Mesendoderm (in vitro differentiated cells): ENCODE measurements at places on chromosomes 7 and 10.

DNA sequence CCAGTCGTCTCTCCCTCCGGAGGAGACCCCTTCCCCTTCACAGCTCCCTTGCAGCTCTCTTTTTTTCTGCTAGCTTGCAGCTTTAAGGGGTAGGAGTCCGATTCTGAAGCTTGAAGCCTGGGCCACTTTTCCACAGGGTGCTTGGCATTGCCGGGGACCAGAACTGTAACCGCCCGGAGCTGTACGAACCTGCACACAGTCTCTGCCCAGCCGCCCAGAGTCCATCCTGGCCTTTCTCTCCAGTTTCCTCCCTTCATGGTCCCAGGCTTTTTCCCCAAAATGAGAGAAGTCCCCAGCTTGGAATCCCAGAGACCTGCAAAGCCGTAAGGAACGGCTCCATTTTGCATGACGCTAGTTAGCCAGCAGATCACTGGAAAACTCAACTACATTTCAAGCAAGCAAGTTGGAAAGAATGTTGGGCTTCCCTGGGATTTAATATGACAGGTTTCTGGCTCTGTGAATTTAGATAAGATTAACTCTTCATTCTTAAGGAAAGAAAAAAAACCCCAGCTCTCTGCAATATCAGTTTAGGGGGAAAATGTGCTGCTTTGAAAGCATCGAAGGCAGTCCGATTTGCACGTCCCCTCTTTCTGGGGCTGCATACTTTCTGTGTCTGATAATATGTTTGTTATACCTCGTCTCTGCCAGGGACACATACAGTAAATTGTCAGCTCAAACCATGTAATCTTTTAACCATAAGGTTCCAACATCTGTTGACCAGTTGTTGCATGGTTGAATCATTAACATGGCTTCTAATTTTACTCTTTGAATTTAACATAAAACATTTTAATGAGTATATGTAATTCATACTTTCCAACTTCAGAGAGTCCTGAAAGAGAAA, 190.0 kb upstream of the LYZL2 start:
- no peak for DNase-seq

DNA sequence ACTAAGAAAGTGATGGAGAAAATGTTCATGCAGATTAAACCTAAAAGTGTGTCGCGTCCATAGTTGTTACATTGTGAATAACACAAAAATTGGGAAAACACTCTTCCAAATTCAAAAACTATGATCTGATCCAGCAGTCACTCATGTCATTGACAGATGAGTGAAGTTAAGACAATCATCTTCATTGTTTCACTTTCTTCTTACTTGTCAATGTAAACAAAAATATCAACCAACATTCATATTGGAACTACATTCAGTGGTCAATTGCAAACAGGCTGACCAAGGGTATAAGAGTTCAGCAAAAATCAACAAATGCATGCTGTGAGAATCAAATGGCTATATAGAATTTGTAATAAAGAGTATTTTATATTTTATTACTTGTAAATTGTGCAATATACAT, 1.8 kb downstream of the FRMPD2 start:
- no peak for DNase-seq

DNA sequence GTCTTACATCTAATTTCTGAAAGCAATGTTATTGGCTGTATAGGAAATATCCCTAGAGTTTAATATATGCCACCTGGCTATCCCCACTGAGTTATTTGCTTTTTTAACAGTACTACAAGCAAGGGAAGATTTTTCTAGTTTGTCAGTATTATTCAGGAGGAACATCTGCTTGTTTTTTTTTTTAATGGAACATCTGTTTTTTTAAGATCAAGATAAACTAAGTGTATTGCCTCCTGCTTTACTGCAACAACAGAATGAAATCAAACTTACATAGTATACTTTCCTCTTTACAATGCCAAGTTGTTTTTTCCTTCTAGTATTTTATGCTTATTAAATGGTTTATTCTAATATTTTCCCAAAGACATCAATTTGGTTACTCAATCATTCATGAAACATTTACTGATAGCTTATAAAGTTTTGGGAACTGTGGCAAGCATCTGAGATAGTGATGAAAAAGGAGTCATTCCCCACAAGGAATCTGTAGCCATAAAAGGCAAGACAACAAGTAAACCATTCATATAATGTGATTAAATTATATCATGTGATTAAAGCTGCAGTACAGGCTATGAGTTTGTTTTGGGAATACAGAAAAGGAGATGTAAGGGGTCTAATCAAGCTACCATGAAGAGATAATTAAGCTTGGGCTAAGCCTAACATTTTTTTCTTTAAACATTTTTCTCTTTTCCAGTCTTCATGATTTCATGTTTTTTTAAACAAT, 17.4 kb downstream of the MTPN start:
- DNase-seq = no peak

GRCh38 chr7:21013765-21014539, 227.3 kb upstream of the SP8 start:
- DNase-seq = no peak

DNA sequence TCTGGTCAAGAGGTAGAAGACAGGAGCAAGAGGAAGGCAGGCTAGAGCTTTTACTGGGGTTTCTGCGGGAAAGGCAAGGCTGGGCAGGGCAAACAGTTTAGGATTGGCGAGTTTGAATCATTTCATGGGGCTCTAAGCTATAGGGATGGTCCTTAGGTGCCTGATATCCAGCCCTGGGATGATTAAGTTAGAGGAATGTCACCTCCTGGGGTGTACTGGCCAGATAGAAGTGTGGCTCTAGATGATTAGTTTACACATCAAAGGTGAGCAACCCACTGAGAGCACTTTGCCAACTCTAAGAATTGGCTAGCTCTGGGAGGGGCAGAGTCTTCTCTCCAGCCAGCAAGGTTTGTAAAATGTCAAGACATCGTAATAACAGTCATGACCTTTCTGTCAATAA, 52.4 kb downstream of the ZNF365 start:
- DNase-seq = peak; percentile 74

DNA sequence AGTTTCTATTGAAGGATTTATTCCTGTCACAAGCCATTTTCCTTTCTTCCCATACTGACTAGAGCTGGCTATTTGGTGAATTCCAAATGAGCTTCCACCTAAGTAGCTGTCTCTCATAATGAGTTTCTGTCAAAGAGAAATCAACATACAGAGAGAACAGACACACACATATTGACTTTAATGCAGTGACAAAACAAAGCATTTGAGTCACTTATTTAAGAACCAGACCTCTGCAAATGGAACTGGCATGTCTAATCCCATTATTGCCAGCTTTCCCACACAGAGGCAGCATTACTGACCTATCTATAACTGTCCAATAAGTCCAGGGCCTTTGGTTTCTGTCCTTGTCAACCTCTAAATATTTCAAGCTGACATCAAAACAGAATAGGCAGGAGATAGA, 179.3 kb upstream of the CSTF2T start:
- DNase-seq = no peak

- DNase-seq = no peak
Observed at GRCh38 chr7:153087498-153087897, 327.9 kb downstream of the ACTR3B start.

DNA sequence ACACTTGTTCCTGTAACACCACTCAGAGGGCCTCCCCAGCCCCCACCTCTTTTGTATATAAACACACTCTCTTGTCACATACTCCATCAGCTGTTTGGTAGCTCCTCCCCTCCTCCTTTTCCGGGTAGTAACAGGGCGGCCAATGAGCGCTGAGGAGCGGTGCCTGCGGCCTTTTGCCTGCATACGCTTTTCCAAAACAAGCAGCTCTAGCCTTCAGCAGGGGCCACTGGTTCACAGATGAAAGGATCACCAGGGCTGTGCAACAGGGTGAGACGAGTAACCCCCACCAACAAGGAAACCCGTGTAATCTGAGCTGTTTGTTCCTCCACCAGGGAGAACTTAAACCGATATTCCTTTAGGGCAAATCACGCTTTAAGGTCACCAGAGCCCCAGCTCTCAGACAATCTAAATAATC, 3.9 kb downstream of the UBE2H start:
- DNase-seq = peak; percentile 99

- DNase-seq = no peak
Observed at GRCh38 chr7:53609185-53609584, 573.8 kb downstream of the POM121L12 start.

GRCh38 chr10:45452743-45453452, 78.9 kb downstream of the ALOX5 start:
- no peak for DNase-seq

GRCh38 chr10:623477-624311, 65.8 kb downstream of the DIP2C start:
- no peak for DNase-seq

- DNase-seq = no peak
Observed at GRCh38 chr10:84844461-84844860, 516.1 kb downstream of the CCSER2 start.

- no peak for DNase-seq
Observed at GRCh38 chr7:132035517-132036362, 479.3 kb upstream of the PODXL start.

- DNase-seq = peak; percentile 92
Observed at GRCh38 chr10:88728107-88728763, 22.2 kb downstream of the LIPK start.

DNA sequence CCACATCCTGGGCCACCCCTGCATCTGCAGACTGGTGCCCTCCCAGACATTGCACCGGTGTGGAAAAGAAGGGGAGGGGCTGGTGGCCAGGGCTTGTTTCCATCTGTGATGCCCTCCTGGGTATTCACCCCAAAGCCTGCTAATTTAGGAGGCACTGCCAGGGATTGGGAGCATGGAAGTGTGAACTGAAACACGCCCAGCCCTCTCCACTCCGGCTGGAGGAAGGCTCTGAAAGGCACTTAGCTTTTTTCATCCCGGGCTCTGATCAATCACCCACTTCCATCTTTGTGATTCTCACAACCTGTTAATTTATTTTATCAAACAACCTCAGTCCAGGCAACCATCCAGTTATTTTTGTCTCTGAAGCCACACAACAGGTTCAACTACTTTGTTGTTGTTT, 20.9 kb upstream of the CPXM2 start:
- no peak for DNase-seq

DNA sequence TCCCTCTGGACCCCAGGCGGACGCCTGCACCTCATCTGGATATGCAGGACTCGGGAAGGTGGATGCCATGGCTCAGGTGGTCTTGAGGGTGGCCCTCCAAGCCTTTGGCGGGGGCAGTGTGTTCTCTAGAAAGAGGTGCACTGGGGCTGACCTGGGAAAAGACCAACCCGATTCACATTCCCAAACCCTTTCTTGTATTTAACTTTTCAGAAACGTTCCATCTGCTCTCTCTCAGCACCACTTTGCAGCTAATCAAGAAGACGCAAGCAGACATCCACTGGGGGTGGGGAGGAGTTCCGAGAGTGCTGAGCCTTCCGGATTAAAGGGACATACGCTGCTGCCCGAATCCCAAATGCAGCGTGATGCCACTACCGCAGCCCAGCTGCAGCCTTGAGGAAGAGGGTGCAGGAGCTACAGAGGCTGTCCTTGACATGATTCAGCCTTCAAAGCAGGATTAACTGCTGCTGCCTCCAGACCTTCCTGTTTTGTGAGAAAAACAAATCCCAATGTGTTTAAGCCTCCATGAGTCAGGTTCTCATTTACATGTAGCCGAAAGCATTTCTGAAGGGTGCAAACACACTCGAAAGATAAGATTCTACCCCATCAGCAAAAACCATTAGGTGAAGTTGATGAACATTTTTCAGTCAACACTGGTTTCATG, 39.9 kb downstream of the RBM17 start:
- peak; percentile 50 for DNase-seq

DNA sequence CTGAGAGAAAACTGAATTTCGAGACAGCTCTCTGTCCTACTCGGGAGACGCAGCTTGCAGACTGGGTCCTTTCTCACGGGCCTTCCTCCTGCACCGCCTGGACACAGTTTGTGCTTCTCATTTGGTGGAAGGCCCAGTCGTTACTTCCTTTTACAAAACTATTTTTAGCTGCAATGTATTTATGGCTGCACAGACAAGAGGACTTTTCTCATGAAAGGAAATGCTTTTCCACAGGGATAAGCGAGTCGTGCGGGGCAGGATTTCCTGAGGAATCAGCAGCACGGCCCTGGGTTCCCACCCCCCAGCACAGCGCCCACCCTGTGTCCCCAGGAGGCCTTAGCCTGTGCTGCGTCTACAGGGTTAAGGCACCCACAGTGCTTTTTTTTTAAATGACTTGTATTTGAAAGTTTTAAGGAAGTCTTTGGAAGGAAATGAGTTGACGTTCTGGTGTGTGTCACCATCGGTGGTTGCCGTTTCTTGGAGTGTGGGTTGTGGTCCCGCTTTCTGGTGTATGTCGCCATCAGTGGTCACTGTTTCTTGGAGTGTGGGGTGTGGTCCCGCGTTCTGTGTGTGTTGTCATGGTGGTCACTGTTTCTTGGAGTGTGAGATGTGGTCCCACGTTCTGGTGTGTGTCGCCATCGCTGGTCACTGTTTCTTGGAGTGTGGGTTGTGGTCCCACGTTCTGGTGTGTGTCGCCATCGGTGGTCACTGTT, 50.9 kb downstream of the INPP5A start:
- no peak for DNase-seq

- no peak for DNase-seq
Observed at GRCh38 chr10:86804805-86805204, 48.4 kb downstream of the BMPR1A start.

DNA sequence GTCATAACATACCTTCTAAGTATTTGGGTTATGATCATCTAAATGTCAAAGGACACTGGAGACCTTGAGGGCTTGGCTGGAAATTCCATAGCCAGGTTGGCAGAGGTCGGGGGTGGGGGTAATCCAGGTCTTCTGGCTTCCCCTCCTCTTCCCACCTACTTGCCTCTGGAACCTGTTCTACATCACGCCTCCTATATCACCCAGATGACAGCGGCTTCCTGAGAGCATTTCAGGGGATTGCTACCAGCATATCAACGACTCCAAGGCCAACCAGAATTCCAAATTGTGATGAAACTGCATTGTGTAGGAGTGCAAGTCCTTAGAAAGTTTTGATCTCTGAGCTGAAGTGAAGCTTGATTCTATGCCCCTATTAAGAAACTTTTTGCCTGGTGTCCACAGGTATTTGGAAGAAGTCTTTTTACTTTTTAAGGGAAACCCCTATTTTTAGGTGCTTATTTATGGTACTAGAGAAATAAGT, 95.7 kb downstream of the SH2D4B start:
- no peak for DNase-seq

DNA sequence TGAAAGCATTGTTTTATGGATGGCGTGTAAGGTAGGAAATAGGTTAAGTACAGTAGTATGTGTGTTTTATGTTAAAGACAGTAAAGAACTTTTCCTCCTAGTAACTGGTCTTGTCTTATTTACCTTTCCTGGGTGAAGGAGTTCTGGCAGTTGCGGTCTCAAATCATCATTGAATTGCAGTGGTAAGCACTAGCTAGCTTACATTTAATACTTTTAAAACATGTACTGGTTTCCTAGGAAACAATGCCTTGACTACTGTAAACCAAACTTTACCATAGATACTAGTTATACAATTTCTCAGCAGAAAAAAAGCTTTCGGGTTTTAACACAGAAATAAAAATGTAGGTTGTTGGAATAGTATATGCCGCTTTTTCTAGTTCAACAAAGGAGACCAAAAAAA, 37.7 kb downstream of the PRKG1 start:
- DNase-seq = no peak

- no peak for DNase-seq
Observed at GRCh38 chr10:27959093-27959715, 39.7 kb downstream of the ODAD2 start.
